ENCODE measurements at places on chromosomes 2 and 18.

GRCh38 chr2:37618326-37618725 is 53.1 kb downstream of the CDC42EP3 start:
- no peak for DNase-seq

- DNase-seq = no peak
Measured at GRCh38 chr2:165147186-165148045, 56.4 kb downstream of the SCN3A start.

DNA sequence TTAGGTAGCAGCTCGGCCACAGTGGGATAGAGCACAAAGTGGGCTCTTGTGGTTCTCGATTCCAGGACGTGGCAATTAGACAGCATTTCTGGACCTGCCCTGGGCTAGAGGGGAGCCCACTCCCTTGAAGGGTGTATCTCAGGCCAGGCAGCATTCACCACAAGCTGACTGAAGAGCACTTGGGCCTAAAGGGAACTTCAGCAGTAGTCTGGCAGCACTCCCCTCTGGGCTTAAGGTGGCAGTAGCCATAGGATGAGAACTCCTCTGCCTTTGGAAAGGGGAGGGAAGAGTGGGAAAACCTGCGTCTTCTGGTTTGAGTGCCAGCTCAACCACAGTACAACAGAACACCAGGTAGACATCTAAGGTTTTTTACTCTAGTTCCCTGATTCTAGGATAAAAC is 28.1 kb upstream of the EML6 start:
- no peak for DNase-seq

- DNase-seq = no peak
Measured at GRCh38 chr2:127401757-127402695, 14.3 kb upstream of the MAP3K2 start.

GRCh38 chr2:46923041-46923528 is 7.5 kb upstream of the MCFD2 start:
- DNase-seq = no peak

GRCh38 chr2:15069149-15069548 is 436.6 kb downstream of the LRATD1 start:
- no peak for DNase-seq

DNA sequence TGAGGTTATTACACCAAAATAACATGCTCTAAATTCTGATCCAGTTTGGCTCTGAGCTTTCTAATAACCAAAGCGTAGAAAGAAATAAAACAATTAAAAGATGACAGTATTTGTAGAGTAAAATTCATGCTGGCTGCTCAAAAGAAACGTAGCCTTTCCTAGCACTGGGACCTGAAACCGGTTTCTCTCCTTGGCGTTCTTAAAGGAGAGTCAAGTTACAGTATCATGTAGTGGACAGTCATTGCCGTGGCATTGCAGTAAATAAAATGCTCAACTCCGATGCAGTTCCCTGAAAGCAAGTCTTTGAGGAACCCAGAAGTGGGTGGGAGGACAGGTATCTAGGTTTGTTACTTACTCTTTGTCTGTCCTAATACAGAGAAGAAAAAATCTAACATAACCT is 52.7 kb upstream of the ITM2C start:
- no peak for DNase-seq

DNA sequence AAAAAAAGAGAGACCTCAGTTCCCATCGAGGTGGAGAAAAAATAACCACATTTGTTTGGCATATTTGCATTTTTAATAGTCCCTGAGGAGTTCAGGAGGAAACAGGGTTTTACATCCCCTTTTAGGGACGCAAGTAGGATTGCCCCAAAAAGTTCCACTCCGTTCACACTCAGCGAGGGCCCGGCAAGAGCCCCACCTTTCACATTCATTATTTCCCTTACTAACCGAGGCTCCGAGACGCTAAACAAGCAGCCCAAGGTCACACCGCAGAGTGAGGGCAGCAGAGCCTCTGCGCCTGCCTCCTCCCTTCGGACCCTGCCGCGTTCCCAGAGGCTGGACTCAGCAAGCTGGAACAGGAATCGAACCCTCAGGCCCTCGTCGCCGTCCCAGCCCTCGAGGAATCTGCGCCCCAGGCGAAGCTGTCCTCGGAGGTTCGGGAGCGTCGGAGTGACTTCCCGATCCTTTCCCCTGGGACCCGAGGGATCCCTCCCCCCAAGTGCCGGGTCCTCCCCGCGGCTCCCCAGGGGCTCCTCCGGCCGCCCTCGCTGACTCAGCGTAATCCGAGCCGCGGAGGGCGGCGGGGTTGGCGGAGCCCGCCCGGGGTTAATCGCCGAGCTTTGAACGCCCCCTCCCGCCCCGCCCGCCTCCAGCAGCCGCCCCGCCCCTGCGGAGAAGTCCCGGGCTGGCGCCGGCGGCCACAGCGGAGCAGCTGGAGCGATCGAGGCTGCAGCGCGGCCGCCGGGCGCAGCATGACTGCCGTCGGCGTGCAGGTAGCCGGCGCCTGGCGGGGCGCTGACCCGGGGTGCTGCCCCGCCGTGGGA is at the start of gene TMEM37:
Gene TMEM37, plus strand, starts transcription at position 700 of the 821 bp plus-strand sequence. Its CDS starts 50 bp downstream, at position 750.
- DNase-seq = no peak

DNA sequence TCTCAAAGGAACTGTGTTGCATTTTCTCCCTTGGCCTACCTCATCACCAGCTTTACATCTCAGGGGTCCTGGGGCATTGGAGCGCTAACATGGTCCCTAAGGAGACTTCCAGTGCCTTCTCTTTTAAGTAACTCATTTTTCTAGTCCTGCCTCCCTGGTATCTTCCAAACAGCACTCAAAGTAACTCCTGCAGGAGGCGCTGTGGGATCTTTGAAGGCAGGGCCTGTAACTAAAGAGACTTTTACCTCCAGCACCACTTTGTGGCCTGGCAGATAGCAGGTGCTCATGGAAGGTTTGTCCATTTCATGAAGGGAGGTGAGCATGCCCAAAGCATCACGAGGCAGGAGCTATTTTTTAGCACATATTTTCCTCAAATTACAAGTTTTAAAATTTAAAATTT is 411.0 kb upstream of the GYPC start:
- no peak for DNase-seq

GRCh38 chr2:71613953-71614925 is 160.9 kb downstream of the DYSF start:
- DNase-seq = no peak

DNA sequence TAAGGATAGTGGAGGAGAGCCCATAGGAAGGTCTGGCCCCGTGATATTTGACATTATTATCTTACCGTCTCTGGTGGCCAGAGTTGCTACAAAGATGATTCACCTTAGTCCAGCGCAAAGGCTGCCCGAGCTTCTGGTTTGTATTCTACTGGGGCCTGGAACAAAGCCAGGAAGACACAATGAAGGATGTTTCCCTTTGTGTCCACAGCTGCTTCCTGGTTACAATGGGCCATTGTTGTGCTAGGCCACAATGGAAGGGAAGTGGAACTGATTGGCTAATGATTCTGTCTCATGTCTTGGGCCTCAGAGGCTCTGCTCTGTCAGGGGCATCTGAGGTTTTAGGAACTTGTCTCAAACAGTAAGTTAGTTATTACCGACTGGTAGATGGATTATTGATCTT is 132.2 kb downstream of the TDRD15 start:
- no peak for DNase-seq

GRCh38 chr18:76973520-76974266 is 151.3 kb downstream of the ZNF236 start:
- no peak for DNase-seq

DNA sequence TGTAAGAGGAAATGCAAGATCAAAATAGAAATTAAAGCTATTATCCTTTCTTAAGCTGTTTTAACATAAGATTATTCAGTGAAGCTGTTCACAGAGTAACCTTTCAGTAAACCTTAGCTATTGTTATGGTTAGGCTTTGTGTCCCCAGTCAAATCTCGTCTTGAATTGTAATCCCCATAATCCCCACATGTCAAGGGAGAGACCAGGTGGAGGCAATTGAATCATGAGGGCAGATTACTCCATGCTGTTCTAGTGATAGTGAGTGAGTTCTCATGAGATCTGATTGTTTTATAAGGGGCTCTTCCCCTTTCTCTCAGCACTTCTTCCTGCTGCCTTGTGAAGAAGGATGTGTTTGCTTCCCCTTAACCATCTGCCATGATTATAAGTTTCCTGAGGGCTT is 424.4 kb downstream of the DSEL start:
- DNase-seq = no peak

DNA sequence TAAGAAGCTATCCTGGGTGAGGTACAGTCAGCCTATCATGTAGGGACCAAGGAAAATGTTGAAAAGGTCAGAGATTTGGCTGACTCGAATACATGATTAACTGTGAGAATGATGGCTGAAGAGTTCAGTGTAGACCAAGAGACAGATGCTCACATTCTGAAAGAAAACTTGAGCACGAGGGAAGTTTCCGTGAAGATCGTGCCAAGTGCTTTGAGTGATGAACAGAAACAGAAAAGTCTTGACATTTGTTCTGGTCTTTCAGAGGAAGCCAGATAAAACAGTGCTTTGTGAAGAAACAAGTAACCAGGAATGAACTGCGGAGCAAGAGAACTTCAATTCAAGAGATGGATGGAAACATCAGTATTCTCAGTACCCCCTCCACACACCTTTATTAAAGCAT is 500.3 kb upstream of the SMIM21 start:
- no peak for DNase-seq

- no peak for DNase-seq
Measured at GRCh38 chr2:109722026-109722425, 72.1 kb upstream of the RGPD5 start.

All from stimulated activated CD8-positive, alpha-beta memory T cell treated with anti-CD3 and anti-CD28 coated beads, Interleukin-4, amount 100 ng/mL, for 4 hours (primary cell).